RKO (cell line): ENCODE measurements at places on chromosomes 3 and 15.

GRCh38 chr3:189794518-189794917 is 163.3 kb downstream of the TP63 start:
- no peak for DNase-seq

- no peak for DNase-seq
Measured at GRCh38 chr15:85710340-85710842, 84.3 kb downstream of the KLHL25 start.

GRCh38 chr15:63881431-63881830 is 47.7 kb upstream of the HERC1 start:
- DNase-seq: no peak

GRCh38 chr3:48765376-48765775 is 48.4 kb upstream of the IP6K2 start:
- peak; percentile 46 for DNase-seq

- peak; percentile 46 for DNase-seq
Measured at GRCh38 chr3:160163229-160163878, 61.9 kb upstream of the C3orf80 start.

- no peak for DNase-seq
Measured at GRCh38 chr15:31279221-31280045, 47.2 kb upstream of the KLF13 start.

DNA sequence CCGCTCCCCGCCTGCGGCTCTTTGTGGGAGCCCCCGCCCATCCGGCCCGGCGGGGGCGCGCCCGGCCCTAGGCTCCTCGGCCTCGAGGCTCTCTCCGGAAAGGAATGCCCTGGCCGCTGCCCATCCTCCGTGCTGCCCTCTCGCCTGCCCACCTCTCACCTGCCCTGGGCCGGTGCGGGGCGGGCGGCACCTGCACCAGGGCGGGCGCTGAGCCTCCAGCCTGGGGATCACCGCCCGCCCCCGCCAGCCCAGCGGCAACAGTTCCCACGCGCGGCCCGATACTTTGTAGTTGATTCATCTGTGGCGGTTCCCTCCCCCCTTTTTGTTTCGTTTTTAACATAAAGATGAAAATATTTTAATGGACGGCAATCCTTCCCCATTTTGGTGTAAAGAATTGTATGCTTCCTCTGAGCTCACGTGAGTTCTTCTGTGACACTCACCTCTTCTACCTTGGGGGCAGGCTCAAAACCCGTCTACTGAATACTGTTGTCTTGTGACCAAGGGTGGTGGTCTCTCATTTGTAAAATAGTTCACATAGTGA is 1.9 kb downstream of the KLF13 start:
- DNase-seq: peak; percentile 35

- no peak for DNase-seq
Measured at GRCh38 chr3:176190755-176191154, 1006.5 kb downstream of the TBL1XR1 start.

GRCh38 chr15:47796830-47797229 is 79.5 kb downstream of the SEMA6D start:
- DNase-seq: no peak

DNA sequence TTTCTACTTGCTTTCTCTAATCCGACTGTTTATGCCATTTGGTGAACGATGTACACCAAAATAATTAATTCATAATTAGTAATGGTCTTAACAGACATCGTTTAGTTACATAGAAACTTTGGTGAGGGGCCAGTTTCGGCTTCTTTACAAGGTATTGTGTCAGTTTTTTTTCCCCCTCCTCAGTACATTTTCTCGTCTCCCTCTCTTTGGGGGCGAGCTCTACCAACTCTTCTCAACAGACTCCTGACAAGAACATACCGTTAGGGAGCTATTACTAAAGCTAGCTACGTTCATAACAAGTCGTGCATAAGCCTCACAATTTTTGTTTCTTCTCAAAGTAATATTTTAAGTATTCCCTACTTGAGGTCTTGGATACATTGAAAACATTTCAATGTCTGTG is 1.4 kb downstream of the U2SURP start:
- peak; percentile 35 for DNase-seq

- DNase-seq: no peak
Measured at GRCh38 chr3:178120367-178120766, 415.9 kb upstream of the KCNMB2 start.

DNA sequence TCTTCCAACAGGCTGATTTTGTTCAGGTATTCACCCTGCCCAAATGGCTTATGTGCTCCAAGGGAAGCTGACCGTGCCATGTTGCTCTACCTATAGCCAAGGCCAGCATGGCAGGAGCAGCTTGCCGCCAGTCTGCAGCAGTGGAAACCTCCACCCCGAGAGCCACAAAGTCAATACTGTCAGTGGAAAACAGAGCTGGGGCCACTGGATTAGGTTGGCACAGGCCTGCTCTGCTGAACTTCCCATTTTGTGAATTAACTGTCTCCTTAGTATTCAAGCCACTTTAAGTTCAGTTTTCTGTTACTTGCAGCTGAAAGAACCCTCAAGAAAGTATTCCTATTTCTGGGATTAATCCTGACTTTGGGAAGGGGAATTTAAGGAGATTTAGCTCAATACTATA is 63.8 kb upstream of the XCR1 start:
- no peak for DNase-seq

GRCh38 chr3:13065727-13066126 is 7.5 kb downstream of the IQSEC1 start:
- DNase-seq: no peak

DNA sequence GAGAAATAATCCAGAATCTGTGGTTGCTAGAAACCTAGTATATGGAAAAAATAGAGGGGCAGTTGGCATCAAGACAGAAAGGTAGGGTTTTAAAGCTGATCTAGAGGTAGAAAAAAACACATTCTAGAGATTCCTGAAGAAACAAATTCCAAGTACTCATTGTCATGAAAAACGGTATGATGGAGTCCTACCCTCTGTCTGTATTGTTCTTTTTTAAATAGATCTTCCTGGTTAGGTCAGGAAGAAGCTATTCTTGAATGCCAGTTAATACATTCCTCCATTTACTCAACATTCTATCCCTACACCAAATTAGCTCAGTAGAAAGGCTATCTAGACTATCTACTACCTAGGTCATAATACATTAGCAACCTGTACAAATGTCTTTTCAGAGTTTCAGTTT is 364.7 kb downstream of the FHIT start:
- no peak for DNase-seq

DNA sequence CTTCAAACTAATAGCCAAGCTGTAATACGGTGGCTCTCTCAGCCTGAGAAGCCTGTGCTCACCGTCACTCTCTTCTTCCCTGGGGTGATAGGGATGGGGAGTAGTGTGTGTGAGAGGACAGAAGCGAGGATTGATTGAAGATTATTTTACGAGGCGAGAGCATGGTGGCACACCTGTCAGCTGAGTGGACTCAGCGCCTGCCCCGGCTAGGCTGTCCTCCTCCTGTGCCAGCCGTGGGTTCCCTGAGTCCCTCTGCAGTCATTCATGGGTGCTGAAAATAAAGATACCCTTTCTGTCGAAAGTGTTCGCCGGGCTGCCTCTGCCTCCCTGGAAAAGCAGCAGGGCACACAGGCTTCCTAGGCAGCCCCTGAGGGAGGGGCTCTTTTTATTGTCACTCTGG is 124.1 kb downstream of the PGPEP1L start:
- DNase-seq: no peak

GRCh38 chr3:71461749-71462483 is 121.6 kb downstream of the FOXP1 start:
- no peak for DNase-seq

DNA sequence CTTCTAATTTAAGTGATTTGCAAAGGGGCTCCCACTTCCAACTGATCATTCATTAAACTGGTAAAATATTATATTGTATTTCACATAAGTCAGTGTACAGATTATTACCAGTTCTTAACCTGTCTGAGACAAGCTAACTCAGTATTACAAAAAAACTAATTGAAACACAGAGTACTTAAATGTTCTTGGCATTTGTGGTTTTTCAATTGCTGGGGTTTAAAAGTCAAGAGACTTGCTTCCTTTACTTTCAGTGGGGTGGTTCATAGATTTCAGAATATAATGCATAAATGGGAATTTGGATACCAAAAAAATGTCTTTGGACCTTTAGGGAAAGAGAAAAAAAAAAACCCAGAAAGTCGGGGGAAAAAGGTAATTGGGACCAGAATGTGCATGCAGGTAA is 85.0 kb downstream of the ATP10A start:
- DNase-seq: no peak

DNA sequence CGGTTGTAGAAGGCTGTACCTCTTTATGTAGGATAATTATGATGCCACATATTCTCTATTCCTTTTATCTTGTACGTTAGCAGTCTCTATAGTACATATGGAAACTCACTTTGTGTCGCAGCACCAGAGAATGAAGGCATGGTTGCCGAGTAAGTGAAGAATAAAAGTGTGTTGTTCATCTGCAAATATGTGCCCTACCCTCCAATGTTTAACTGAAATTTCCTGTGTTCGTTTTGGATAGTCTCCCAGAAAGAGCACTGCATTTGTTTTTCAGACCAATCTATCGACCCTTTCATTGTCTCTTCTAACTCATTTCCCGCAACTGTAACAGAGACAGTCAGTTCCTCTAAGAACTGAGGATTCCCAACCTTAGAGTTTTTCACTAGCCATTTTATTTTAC is 592.8 kb downstream of the TUSC7 start:
- no peak for DNase-seq

- peak; percentile 18 for DNase-seq
Measured at GRCh38 chr3:136251511-136251910, 1.4 kb downstream of the PCCB start.

- no peak for DNase-seq
Measured at GRCh38 chr15:60720493-60721256, 241.7 kb upstream of the ICE2 start.

GRCh38 chr3:110886222-110886893 is 185.3 kb upstream of the NECTIN3 start:
- DNase-seq: no peak
